Hematopoietic multipotent progenitor cell treated with erythropoietin and hydrocortisone succinate and interleukin-3 and kit ligand, for 6 days (in vitro differentiated cells): ENCODE measurements at places on chromosomes 12 and 14.
A peak's percentile ranks its signal among the peaks of the same experiment; 100 is the strongest.

DNA sequence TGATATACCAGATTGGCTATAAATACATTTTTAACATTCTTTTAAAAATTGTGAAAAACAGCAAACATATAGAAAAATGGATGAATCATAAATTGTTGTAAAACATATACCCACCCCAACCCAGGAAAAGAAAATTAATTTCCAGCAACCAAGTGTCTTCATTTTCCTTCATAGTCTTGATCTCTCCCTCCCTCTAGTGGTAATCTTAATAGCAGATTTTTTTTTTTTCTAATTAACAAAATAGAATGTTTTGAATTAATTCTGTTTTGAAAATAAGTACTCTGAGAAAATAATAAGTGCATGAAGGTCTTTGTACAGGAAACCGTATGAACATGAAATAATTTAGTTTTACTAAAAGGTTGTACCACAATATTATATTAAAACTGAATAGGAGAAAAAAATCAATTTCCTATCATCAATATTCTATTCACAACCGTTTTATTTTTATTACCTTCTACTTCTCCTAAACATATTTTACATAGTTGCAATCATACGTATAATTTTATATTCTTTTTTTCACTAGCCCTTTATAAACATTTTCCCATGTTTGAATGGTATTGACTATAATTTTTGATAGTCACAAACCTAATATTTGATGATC is 7.0 kb downstream of the ETNK1 start:
- peak; percentile 76 for DNase-seq

GRCh38 chr12:12839003-12839395 is 25.9 kb downstream of the DDX47 start:
- no peak for DNase-seq

DNA sequence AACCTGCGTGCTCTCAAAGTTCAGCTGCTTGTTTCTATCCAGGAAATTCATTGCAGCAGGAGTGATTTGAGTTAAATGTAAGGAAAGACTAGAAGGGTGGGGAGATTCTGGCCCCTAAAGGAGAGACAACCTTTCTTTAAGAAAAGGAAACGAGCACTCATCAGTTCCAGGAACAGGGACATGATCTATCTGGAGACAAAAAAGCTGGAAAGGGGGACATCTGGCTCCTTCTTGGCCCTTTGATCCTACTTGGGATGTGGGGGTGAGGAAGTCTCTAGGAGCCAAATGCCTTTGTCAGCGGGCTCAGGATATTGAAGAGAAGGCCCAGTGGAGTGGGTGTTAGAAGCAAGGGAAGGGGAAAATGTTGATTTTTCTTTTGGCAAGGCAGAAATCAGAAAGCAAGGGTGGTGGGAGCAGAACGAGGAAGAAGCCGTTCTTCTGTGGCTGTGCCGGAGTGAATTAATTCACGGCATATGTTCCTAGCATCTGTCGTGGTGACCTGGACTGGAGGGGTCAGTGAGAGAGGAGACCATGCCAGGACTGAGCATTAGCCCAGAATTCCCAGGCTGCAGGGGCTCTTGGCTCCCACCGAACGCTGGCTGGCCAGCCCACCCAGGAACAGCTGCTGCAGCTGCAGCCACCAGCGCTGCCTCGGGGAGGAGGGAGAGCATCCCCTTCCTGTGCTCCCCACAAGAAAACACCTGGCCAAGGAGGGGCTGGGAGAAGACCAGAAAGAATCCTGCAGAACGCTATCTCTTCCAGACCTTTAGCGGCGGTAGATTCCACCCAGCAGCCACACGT is 62.8 kb upstream of the GPATCH2L start:
- no peak for DNase-seq

DNA sequence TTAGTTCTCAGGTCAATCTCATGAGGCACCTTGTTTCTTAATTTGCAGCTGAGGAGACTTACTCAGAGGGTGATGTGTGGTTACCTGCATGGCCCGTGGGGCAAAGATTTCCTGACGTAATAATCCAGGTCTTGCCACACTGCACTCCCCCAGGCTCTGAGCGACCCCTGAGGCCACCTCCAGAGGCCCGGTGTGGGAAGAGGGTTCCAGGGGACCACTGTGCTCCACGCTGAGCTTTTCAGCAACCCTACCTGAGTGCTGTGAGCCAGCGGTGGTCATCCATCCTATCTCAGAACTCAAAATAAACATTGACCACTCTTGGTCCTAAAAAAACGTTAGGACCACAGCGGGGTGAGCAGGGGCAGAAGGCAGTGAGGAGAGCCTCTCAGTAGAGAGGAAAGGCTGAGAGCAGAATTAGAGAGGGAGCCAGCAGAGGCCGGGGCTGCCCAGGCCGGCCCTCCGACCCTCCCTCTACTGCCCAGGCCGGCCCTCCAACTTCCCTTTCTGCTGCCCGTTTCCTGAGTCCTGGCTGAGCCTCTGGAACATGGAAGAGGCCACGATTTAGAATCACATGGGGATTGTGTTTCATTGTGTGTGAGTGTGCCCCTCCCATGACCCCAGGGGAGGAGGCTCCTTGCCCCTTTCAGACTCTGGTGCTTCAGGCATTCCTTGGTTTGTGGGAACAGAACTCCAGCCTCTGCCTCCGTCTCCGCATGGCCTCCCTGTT is 188.2 kb upstream of the DIO3 start:
- no peak for DNase-seq

GRCh38 chr12:120706029-120706428 is 4.2 kb upstream of the UNC119B start:
- DNase-seq: no peak

DNA sequence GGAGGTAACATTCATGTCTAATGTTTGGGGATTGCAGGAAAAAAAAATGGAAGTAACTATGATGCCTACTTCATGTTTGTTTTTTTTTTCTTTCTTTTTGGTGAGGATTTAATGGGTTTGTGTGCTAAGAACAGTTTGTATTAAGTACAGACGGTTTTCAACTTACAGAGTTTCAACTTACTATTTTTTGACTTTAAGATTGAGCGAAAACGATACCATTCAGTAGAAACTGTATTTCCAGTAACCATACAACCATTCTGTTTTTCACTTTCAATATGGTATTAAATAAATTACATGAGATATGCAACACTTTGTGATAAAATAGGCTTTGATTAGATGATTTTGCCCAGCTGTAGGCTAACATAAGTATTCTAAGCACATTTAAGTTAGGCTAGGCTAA is 10.4 kb downstream of the TECPR2 start:
- DNase-seq: no peak

DNA sequence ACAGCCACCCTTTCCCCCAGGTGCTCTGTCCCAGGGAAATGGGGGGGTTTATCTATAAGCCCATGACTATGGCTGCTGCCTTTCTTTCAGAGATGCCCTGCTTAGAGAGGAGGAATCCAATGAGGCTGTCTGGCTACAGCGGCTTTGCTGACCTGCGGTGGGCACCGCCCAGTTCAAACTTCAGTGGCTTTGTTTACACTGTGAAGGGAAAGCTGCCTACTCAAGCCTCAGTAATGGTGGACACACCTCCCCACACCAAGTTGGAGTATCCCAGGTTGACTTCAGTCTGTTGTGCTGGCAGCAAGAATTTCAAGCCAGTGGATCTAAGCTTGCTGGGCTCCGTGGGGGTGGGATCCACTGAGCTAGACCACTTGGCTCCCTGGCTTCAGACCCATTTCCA is 869.2 kb downstream of the SLC6A15 start:
- no peak for DNase-seq

GRCh38 chr12:15899282-15899870 is 11.8 kb upstream of the DERA start:
- DNase-seq: peak; percentile 81

DNA sequence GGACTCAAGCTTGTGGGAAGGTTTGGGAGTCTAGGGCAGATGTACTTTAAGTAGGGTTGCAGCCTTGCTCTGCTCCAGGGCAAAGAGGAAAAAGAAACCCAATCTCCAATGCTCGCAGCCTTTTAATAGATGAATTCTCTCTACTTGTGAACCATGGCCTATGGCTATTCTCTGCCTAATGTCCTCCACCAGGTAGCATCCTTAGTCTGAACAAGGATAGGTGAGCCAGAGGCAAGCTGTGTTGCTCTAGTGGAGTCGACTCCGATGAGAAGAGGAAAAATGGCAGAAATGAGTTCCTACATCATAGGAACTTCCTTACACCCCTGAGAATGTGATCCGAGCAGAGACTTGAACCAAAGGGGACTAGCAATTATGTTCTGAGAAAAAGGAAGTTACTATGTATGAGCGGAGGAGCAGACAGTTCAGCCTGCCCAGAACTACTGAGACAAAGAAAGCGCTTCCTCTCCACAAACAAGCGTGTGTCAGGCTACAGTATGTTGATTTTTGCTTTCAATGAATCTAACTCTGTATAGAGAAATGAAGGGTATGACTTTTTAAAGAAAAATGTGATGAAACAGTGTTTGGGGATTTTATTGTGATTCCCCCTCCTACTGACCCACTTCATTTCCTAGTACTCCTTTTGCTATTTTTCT is 153.6 kb upstream of the ARID2 start:
- DNase-seq: peak; percentile 55

GRCh38 chr12:121159467-121160307 is 27.0 kb downstream of the P2RX7 start:
- DNase-seq: no peak

- DNase-seq: no peak
Observed at GRCh38 chr14:93737634-93738033, 50.7 kb downstream of the PRIMA1 start.

DNA sequence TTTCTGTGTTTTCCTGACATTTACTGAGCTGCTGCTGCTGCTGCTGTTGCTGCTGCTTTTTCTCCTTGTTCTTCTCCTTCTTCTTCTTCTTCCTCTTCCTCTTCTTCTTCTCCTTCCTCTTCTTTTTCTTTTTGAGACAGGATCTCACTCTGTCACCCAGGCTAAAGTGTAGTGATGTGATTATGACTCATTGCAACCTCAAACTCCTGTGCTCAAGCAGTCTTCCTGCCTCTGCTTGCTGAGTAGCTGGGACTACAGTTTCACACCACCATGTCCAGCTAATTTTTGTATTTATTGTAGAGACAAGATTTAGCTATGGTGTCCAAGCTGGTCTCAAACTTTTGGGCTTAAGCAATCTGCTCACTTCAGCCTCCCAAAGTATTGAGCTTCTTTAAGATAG is 95.8 kb downstream of the TMTC3 start:
- DNase-seq: no peak

- DNase-seq: no peak
Observed at GRCh38 chr12:12486661-12487240, 75.9 kb downstream of the DUSP16 start.

GRCh38 chr14:73829526-73830431 is 21.9 kb upstream of the PTGR2 start:
- peak; percentile 65 for DNase-seq

GRCh38 chr12:82461836-82462235 is 103.5 kb downstream of the METTL25 start:
- DNase-seq: no peak

DNA sequence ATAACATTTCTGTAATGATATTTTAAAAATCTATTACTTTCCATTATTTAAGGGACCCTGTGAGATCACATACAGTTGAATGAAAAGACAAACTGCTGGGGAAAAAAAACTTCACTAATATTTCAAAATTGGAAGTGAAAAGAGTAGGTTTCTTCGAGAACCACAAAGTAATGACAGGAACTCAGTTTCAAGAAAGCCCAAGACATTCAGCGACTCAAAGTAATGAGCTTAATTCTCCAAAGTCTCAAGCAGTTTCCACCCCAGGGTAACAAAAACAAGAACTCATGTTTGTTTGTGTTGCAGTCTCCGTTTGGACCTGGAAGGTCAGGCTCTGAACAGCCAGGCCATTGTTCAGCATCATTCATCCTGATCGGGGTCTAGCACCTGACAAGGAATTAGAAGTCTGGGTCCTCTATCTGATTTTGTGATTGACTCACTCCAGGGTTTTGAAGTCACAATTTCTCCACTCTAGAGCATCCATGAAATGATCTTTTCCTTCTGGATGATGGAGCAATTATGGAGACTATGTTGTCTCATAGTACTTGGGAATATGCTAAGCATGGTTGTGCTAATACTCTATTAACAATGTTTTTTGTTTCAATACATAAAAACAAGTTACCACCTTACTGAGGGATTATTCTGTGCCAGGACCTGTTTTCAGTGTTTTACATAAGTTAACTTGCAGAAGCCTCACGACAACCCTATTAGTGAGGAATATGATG is 126.9 kb downstream of the SLC25A21 start:
- no peak for DNase-seq

GRCh38 chr14:90551070-90551704 is 154.4 kb downstream of the CALM1 start:
- DNase-seq: no peak

DNA sequence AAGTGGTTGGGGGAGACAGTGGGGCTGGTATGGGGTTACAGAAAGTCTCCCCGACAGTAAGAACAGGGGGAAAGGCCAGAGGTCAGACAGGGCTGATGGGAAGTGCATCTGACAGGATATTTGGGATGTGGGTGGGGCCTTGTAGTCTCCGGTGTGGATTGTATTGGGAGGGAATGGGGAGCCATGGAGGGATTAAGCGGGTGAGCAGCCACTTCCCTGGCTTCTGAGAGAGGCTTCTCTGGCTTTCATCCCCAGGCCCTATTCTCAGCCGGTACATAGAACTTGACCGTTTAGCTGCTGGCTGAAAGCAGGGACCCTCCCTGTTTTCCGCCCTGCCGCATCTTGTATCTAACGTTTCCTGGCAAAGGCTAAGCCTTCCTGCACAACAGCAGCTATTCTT is 222.0 kb upstream of the LHX5 start:
- DNase-seq: no peak

GRCh38 chr12:130031571-130032189 is 127.9 kb upstream of the TMEM132D start:
- peak; percentile 65 for DNase-seq

DNA sequence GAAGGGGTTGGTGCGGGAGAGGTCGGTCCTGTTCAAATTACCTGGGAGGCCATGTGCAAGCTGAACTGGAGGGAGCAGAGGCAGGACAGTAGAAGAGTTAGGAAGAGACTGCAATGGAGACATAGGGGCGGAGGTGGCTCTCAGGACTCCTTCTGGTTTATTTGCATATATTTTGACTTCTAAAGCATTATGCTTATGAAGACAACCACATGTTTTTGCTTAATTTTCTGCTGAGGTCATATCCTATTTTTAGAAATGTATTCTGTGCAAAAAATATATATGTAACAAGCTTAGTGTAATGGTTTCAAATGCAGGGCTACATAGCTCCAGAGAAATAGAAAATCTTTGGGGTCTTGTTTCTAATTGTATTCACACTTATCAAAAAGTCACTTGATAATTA is 137.0 kb upstream of the MDM1 start:
- no peak for DNase-seq
